ENCODE measurements at places on chromosomes 1 and 21.
A peak's percentile ranks its signal among the peaks of the same experiment; 100 is the strongest.

- DNase-seq, result peak; percentile 37
Measured at GRCh38 chr1:181134543-181135436, 46.3 kb downstream of the IER5 start.

GRCh38 chr1:1357871-1358432 is 403 bp downstream of the MXRA8 start:
- no peak for DNase-seq

DNA sequence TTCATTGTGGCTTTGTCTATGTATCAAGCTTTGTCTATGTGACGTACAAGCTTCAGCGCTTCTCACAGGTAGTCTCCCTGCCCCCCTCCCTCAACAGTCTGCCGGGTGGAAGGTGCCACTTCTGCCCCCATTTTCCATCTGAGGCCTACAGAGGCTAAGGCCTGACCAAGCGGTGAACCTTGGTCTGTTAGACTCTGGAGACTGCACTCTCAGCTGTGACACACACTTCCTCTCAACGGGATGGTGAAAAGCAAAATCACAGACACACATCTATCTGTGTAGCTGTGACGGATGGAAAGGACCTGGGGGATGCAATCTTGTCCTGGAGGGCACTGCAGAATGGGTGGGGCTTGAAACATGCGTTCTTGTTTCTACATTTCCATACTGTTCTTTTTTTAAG is 152.9 kb upstream of the EDN2 start:
- no peak for DNase-seq

GRCh38 chr1:172004671-172005070 is 163.4 kb downstream of the DNM3 start:
- DNase-seq, result no peak

DNA sequence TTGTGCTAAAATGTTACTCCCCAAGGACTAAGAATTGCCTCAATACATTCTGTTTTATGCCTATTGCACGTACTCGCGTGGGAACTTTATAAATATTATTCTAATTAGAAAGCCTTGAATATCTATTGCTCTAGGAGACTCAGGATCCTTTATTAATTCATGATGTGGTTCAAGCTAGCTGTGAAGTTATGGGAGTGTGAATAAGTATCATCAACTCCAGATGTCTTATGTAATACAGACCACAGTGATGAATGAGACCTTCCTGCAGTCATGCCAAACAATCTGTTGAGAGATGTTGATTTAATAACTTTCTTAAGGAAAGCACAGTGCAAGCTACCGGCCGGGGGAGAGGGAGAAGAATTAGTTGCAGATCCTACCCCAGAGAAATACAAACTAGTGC is 519.2 kb upstream of the ZP4 start:
- no peak for DNase-seq

Measured in CD4-positive, alpha-beta T cell treated with Interleukin-4 for 4 hours (primary cell).